Stimulated activated CD4-positive, alpha-beta T cell treated with anti-CD3 and anti-CD28 coated beads, TNF-alpha, amount 100 ng/mL, for 24 hours (primary cell): ENCODE measurements at places on chromosomes 2 and 18.

DNA sequence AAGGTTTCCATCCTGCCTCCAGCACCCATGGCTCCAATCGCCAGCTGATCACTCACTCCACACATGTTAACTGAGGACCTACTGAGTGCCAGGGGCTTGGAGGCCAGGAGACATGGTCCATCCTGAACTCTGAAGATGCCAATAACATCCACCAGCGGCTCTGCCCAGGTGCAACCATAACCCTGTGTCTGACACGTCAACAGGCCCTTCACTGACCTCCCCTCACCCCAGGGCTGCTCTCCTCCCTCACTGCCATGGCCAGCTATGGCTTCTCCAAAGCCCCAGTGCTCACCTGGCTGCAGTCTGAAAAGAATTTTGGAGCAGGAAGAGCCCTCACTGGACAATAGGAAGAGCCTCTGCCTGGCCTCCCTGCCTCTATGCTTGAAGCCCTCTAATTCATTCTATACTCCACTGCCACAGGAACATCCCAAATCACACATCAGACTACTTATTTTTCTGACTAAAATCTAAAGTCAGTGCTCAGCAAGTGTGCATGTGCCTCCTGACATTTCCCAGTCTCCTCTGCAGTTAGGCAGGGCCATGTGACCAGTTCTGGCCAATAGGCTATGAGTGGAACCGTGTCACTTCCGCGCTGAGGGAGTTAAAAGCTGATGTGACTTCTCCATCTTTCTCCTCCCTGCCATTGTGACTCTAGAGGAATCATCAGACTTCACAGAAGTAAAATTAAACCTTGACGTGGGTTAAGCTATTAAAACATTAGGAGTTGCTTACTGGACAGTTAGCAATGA lies 37.2 kb downstream of the ZBTB7C start:
- no peak for DNase-seq

GRCh38 chr2:65397122-65397521 lies 35.3 kb downstream of the SPRED2 start:
- DNase-seq = no peak

- DNase-seq = no peak
These were observed 362.6 kb downstream of the RIT2 start for GRCh38 chr18:42752916-42753315.

DNA sequence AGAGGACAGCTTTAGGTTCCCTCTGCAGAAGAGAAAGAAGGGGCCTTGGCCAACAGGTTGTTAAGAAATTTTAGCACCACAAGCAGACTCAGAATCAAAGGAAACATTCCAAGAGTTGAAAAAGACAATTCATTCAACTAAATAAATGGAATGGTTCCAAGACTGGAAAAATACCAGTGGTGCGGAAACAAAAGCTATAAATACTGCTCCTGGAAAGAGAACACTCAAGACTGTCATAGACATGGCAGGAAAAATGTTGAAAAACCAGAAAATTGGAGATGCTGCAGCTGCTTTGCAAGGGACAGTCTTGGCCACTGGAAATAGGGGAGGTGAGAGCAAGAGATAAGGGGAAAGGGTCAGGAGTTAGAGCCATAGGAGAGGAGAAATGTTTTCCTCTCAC lies 312.7 kb upstream of the CYRIA start:
- no peak for DNase-seq

DNA sequence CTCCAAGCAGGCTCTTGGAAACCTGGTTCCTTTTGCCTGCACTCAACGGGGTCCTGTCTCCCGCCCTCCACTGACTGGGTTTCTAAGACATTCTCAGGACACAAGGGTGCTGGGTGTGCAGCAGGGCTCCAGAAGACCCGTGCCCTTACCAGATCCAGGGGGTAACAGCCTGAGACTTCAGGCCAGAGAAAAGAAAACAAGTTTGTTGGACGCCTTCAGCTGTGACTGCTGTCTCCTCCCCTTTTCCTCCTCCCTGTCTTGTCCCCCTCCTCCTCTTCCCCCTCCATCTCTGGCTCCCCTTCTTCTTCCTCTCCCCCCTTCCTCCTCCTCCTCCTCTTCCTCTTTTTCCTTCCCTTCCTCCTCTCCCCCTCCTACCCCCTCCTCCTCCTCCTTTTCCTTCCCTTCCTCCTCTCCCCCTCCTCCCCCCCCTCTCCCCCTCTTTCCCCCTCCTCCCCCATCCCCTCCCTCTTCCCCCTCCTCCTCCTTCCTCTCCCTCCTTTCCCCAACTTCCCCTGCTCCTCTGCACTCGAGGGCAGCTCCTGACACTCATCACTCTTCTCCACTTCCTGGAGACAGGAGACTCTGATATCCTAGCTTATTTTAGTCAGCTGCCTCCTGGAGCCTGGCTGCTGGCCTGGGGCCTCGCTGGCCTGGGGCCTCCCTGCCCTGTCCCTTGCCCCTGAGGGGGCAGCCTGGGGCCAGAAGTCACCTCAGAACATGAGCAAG lies 12.4 kb downstream of the ADRA2B start:
- DNase-seq = no peak
